ENCODE measurements at places on chromosomes 12 and 14.
A peak's percentile ranks its signal among the peaks of the same experiment; 100 is the strongest.

DNA sequence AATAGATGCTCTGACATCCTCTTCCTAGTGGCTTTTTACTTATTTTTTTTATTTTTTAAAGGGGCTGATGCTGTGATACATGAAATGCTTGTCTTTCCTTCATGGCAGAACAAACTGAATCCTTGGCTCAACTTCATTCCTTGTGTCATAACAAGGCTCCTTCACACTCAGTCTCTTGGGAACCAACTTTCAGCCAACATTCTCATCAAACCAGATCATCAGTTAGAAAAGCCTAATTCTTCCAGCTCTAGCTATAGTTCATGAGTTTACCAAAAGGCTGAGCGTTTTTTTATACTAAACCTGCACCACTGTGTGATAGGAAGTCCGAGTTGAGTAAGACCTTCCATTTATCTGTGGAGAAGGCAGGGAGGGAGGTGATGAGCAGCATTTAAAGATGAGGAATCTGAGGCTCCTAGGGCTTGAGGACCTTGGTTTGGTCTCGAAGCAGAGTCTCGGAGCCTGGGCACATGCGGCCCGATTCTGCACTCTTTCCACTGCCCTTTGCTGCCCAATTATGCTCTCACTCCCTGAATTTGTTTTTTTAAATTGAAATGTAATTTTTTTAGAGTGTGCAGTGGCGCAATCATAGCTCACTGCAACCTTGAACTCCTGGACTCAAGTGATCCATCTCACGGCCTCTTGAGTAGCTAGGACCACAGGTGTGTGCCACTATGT lies 8.2 kb downstream of the GPRC5D start:
- no peak for DNase-seq

GRCh38 chr14:99419905-99420304 lies 60.8 kb downstream of the SETD3 start:
- DNase-seq = no peak

- DNase-seq = no peak
Measured at GRCh38 chr12:57103856-57104255, 7.3 kb downstream of the STAT6 start.

- DNase-seq = no peak
Measured at GRCh38 chr14:104786091-104786586, 9.4 kb downstream of the AKT1 start.

DNA sequence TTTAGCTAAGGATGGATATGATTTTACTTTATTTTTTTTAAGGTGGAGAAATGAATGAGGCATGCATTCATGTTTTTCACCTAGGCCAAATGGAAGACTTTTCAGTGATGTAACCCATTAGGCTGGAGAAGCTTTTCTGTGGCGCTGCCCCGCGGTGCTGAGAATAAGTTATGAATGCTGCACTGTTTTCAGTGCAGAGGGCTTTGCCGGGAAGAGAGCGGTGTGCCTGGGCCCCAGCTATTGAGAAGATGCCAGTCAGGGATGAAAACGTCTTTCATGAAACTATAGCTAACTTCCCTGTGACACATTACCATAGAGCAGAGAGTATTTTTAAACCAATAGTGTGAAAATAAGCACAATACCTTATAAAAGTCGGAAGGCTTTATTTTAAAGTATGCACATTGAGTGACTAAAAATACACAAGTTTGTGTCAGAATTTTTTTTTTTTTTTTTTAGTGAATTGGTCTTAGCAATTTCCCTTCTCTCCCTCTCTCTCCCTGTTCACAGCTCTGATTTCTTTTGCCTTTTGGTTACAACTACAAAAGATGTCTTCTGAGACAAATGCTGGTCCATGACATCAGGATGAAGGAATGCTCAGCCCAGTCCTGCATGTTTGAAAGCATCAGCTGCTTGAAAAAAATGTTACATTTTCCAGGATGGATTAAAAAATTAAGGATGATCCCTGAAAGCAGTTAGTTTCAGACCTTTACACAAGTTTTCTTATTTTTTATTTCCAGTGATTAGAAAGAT lies 48.3 kb downstream of the NPAS3 start:
- peak; percentile 73 for DNase-seq

DNA sequence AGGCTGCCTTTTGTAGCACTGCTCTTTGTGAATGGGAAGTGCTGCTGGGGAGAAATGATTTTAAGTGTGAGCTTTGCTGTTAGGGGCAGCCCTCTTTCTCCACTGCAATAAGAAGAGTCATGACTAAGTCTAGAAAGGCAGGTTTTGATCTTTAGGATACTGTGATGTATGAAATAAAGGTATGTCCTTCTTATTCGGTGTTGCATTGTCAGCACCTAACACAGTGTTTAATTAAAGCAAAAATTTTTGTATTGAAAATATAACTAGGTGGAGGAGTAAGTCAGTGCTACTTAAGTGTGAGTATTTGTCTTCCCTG lies 81.5 kb downstream of the ETV6 start:
- DNase-seq = no peak

GRCh38 chr12:22657538-22657937 lies 32.6 kb downstream of the ETNK1 start:
- no peak for DNase-seq

DNA sequence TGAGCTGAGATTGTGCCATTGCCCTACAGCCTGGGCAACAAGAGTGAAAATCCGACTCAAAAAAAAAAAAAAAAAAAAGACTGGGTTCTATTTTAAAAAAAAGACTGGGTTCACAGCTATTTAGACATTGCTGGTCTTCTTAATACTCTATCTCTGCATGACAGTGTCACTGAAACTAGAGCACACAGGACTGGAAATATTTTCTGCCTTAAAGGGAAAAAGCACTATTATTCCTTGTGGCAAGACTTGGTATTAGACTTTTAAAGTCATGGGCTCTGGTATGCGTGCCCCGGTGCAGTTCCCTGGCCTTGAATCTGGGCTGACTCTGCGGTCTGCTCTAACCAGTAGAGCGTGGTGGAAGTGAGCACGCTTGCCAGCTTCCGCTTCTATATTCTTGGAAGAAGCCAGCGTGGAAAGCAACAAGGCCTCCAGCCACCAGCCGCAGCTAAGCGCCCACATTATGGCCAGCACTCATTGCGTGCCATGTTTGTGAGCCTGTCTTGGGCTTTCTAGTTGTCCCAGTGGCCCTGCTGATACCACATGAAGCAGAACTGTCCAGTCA lies 31.3 kb downstream of the PRKAB1 start:
- DNase-seq = no peak

DNA sequence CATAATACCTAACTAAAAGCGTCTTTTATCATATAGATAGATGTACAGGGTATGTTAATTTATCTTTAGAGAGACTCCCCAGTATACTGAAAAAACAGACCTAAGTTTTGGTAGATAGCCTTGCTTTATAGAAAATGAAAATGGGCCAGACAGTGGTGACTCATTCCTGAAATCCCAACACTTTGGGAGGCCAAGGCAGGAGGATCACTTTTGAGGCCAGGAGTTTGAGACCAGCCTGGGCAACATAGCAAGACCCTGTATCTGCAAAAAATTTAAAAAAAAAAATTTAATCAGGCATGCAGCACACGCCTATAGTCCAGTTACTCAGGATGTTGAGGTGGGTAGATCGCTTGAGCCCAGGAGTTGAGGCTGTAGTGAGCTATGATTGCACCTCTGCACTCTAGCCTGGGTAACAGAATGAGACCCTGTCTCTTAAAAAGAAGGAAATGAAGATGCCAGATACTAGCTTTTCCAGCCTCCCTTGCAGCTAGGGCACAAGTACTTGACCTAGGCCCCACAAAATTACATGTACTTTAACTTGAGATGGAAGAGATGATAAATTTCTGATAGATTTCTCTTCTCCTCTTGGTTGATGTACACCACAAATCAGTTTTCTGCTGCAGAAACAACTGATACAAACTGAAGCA lies 17.1 kb downstream of the RAP1B start:
- no peak for DNase-seq

DNA sequence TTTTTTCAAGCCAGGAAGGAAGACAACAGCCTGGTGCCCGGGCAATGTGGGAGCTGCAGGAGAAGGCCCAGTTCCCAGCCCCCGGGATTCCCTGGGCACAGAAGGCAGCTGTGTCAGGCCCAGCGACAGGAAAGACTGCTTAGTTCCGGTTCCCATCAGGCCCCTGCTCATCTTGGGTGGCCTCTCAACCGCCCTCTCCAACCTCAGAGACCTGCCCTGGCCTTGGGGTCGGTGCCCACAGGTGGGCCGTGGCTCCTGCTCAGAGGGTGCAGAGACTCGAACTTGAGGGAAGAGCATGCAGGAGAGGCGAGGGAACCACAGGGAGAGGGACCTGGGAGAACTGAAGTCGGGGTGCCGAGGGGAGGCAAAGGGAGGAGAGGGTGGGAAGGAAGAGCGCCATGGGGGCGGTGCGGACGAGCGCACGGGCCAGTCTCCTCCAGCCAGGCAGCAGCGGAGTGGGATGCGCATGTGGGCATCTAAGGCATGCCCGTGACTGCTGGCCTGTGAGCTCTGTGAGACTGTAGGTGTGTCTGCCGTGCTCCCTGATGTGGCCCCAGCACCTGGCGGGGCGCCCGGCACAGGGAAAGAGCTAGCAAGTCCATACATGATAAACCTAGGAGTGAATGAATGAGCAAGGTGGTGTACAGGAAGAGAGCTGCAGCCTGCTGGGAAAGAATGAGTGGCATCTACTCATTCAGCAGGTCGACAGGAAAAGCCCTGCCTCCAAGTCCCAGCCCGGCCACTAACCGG lies 42.7 kb downstream of the SSH1 start:
- no peak for DNase-seq

DNA sequence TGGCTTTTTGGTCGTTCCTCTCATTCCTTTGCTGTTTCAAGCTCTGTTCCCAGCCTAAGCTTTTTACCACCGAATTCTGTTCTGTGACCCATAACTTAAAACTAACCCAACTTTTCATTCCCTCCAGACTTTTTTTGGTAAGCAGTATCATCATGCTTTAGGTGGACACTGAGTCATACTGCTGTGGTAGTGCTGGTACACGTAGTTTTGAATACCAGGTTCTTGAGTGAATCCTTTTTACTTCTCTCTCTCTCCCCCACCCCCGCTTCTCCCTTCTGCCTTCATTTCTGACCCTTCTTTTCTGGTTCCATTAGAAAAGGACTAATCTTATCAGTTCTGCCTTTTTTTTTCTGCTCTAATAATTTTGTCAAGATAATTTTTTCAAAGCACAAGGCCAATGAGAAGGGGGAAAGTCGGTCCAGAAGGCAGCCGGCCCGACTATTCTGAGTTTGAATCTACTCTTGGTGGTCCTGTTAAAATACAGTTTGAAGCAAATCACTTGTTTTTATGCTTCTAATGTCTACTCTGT lies 2.3 kb upstream of the MDM2 start:
- no peak for DNase-seq

GRCh38 chr14:39430762-39431415 lies 1.3 kb downstream of the FBXO33 start:
- peak; percentile 17 for DNase-seq

- peak; percentile 20 for DNase-seq
Measured at GRCh38 chr14:86654558-86655184, 1124.7 kb downstream of the FLRT2 start.

- peak; percentile 16 for DNase-seq
Measured at GRCh38 chr14:50397390-50398188, 908 bp upstream of the CDKL1 start.

GRCh38 chr14:23645812-23646647 lies 9.9 kb downstream of the DHRS2 start:
- DNase-seq = no peak

GRCh38 chr14:100893760-100894159 lies 9.8 kb downstream of the RTL1 start:
- no peak for DNase-seq

DNA sequence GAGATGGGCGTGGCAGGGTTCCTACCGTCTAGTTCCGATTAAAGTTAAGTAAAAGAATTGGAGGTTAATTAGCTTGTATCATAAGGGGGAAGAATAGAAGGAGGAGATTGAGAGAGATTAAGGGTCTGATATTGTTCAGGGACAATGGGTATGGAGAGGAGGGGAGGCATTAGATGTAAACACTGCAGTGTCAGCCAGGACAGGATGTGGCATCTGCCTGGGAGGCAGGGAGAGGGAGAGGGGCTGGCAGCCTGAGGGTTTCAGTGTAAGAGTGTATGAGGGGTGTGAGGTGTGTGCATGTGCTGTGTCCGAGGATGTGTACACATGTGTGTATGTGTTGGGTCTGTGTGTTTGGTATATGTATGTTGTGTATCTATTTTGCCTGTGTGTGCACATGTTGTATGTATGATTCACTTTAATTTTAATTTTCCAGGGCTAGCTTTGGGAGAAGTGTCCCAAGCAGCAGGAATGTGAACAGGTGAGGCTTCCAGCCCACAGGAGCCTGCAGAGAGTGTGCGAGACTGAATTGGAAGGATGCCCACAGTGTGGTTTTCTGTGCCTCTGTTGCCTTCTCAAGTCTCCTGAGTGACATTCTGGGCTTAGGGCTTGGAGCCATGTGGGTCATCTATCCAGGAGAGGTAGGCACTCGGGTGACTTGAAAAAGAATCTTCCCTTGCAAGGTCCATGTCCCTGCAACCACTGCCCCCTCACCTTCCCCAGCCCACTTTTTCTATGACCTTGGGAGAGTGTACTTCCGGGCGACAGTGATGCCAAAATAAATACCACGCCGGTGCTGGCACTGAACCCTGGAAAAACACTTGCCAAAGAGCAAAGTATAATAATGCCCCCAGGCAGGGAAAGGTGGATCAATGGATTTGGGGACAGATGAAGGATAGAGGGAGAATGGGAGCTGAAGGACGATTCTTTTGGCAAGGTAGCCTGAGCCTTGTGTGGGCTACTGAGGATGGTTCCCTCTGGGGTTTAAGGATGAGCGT lies 36.8 kb upstream of the DCD start:
- no peak for DNase-seq

GRCh38 chr12:123960856-123961255 lies 11.8 kb downstream of the CCDC92 start:
- no peak for DNase-seq

- DNase-seq = no peak
Measured at GRCh38 chr14:77091518-77091917, 6.5 kb upstream of the CIPC start.

- DNase-seq = peak; percentile 12
Measured at GRCh38 chr14:36281309-36281708, 39.1 kb downstream of the MBIP start.

DNA sequence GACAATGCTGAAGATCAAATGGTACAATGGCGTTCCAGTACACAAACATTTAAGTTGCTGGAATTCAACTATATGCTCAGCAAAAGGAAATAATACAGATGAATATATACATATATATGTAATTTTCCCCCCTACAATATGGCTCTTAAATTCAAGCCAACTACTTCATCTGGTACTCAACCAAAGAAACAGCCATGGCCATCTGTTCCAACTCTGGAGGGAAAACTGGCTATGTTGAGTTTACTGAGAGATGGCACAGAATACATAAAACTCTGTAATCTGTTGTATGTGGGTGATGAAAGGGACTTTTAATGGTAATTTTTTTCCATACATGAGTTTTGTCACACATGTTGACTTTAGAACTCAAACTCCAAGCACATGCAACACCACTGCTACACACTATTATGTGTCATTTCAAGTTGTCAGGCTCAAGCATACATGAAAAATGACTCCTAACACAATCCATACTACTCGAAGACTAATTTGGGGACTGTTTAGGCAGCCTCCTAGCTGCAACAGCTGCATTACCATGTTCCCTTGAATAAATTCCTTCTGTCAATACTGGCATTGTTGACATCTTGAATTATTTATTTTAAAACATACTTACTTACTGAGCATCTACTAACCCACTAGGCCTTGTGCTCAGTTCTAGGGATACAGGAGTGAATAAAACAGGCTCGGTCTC lies 38.2 kb upstream of the MAP3K9 start:
- no peak for DNase-seq

GRCh38 chr14:89256283-89256682 lies 160.8 kb downstream of the FOXN3 start:
- no peak for DNase-seq

GRCh38 chr12:24591079-24591626 lies 357.7 kb downstream of the BCAT1 start:
- DNase-seq = no peak
